ENCODE measurements at places on chromosomes 2 and 18.

GRCh38 chr18:36274083-36274715 lies 23.3 kb upstream of the FHOD3 start:
- no peak for DNase-seq

GRCh38 chr2:217402761-217403383 lies 543.0 kb upstream of the TNP1 start:
- no peak for DNase-seq

DNA sequence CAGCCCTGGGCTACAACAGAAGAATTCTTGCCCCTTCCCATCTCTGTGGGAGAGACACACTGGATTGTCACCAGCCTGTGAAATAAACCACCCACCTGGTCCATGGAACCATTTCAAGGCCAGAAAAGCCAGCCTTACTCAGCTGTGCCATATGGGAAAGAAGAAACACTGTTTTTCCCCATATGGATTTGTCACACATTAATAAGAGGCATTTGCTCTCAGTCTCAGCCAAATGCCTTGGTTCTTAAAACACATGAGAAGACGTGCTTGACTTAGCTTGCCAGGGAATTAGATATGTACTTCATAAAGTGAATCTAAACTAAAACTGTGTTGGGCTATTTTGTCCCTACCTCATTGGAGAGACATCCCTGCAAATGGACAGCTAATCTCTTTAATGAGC lies 308.6 kb upstream of the TNP1 start:
- DNase-seq = no peak

DNA sequence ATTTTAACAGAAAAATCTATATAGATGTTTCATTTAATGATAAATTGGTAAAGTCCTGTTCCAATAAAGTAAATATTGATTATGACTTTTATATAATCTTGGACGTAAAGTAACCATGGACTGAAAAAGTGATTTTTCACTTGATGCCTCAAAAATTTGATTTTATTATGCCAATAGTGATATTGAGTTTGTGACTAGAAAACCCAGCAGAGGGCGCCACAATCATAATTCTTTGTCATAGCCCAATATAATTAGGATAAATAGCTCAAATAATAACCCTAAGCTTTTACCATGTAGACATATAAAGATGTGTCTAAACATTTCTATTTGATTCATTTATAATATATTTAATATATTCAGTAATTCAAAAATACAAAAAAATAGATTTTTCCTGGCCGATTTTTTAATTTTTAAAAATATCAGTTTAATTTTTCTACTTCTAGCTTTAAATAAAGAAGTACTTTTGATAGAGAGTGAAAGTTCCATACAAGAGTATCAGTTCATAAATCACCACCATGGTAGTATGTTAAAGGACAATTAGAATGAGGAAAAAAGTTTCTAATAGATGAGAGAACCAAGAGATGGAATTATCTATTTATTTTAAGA lies 30.7 kb downstream of the CAMKMT start:
- peak; percentile 12 for DNase-seq

DNA sequence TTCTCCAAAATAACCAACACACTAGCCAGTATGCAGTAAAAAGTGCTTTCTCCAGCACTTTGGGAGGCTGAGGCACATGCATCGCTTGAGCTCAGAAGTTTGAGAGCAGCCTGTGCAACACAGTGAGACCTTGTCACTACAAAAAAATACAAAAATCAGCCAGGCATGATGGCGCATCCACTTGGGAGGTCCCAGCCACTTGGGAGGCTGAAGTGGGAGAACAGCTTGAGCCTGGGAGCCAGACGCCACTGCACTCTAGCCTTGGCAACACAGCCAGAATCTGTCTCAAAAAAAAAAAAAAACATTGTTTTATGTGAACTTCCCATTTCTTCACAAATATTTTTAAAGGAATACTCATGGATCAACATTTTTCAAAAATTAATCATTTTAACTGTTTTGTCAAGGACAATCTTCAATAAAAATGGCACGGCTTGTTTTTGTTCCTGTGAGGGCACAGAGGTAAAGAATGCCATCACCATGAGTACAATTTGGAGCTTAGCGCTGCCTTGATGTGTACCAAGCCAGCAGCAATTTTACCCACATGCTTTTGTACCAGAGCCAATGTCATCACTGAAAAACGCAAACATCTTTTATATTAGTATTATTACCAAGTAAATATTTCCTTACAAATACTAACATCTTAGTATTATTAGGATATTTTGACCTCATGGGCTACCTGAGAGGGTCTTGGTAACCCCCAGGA lies 26.7 kb downstream of the RAB1A start:
- no peak for DNase-seq

DNA sequence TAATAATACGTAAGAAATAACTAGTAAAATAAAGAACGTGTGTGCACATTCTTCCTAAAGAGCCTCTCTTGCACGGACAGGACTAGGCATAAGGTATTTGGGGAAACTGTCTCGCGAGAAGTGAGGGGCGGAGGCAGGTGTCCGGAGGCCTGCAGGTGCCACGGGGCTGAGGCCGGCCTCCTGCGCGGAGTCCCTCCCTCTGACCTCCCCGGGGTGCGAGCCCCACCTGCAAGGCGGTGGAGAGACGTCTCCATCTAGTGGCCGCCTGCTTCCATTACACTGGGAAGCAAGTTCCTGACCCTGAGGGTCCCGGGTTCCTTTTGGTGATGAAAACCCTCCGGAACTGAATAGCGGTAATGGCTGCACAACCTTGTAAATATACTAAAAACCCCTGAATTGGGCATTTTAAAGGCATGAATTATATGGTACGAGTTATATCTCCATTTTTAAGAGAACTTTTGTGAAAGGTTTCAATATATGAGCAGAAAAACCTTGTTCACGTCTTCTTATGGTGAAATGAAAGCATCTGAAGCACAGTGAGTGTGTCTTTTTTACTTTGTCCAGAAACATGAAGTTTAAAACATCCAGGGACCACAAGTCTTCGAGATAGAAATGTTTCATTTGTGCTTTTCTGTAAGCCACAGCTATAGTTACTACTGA lies 35.5 kb upstream of the CTDP1 start:
- DNase-seq = peak; percentile 35

GRCh38 chr2:167331636-167332232 lies 443.5 kb downstream of the XIRP2 start:
- no peak for DNase-seq

DNA sequence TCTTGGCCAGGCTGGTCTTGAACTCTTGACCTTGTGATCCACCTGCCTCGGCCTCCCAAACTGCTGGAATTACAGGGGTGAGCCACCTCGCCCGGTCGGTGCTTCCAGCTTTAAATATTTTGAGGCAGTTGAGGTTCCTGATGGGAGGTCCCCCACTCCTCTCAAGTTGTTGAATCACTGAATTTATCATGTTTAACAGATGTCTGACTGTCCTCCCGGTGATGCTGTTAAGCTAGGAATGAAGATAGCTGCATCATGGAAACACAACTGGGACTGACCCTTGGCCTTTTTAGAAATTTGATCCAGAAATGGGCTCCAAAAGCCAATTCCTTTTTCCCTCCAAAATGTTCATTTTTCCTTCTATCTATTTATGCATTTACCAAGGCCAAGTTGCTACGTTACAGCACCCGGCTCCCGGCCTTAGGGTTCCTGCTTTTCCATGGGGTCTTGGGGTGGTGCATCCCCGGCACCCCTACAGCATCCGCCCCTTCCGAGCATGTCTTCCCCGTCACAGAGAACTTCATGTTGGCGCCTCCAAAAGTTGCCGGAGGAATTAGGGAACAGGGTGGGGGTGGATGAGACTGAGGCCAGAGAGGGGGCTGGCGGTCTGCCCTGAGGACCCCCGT lies 43.9 kb downstream of the PAX8 start:
- no peak for DNase-seq

DNA sequence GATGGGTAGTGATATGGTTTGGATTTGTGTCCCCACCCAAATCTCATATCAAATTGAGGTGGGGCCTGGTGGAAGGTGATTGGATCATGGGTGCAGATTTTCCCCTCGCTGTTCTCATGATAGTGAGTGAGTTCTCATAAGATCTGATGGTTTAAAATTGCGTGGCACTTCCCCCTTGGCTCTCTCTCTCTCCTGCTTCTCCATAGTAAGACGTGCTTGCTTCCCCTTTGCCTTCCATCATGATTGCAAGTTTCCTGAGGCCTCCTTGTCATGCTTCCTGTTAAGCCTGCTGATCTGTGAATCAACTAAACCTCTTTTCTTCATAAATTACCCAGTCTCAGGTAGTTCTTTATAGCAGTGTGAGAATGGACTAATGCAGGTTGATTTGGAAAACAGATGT lies 223.2 kb upstream of the APCDD1 start:
- no peak for DNase-seq

DNA sequence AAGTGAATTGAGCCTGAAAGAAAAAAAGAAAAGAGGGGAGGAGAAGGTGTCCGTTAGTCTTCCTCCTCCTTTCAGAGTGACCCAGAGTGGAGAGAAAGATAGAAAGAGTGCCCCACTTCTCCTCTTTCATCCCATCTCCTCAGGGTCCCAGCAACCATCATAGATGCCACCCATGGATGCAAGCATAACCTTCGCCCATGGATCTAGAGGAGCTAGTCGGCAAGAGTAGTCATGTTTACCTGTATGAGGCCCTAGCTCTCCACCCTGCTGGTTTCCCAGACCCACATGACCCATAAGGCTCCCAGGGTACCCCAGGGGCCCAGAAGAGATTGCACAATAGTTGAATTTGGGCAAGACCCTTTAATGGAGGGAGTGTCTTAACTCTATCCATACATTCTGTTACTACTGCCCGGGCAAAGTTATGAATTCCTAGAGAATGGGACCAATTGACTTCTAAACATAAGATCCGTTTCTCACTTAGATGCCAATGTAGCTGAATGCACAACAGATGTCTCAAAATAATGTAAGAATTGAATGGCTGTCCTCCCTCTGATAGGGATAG lies 56.1 kb upstream of the CDCA7 start:
- no peak for DNase-seq

- DNase-seq = no peak
These were observed 197.2 kb upstream of the ID2 start for GRCh38 chr2:8484502-8485283.

DNA sequence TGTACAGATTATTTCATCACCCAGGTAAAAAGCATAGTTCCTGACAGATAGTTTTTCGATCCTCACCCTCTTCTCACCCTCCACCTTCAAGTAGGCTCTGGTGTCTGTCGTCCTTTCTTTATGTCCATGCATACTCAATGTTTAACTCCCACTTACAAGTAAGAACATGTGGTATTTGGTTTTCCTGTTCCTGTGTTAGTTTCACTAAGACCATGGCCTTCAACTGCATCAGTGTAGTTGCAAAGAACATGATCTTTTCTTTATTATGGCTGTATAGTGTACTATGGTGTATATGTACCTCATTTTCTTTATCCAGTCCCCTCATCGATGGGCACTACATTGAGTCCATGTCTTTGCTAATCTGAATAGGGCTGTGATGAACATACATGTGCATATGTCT lies 184.2 kb downstream of the KCNJ3 start:
- no peak for DNase-seq

DNA sequence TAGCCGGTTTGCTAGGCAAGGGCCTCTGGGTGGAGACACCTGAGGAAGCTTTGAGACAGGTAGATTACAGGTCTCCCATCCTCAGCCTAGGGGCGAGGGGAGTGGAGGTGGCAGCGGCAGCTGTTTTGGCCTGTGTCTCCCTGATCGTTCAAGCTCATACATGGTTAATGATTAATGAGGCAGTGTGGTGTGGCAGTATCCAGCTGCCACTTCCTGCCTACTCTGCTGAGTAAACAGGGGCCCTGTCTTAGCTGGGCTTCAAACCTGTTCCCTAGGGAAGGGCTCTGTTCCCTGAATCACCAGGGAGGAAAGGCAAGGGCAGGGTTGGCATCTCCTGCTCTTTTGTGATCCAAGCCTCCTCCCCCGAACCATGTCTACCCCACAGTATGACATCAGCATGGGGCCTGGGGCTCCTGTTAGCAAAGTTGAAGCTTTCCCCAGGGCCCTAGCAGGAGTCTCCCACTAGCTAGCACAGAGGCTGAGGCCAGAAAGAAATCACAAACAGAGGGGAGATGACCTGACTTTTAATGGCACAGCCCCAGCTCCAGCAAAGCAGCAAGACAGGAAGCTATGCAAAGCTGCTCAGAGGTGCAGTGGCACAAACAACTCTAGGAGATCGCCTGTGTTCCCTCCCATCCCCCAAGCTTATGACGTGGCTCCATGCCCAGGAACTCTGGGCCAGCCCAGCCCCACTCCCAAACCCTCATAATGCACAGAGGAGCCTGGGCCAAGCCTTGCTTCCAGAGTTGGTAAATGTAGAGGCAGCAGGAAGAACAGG lies 3.7 kb upstream of the TUBA4B start:
- DNase-seq = no peak

GRCh38 chr2:100832885-100833284 lies 12.9 kb downstream of the NPAS2 start:
- DNase-seq = no peak

DNA sequence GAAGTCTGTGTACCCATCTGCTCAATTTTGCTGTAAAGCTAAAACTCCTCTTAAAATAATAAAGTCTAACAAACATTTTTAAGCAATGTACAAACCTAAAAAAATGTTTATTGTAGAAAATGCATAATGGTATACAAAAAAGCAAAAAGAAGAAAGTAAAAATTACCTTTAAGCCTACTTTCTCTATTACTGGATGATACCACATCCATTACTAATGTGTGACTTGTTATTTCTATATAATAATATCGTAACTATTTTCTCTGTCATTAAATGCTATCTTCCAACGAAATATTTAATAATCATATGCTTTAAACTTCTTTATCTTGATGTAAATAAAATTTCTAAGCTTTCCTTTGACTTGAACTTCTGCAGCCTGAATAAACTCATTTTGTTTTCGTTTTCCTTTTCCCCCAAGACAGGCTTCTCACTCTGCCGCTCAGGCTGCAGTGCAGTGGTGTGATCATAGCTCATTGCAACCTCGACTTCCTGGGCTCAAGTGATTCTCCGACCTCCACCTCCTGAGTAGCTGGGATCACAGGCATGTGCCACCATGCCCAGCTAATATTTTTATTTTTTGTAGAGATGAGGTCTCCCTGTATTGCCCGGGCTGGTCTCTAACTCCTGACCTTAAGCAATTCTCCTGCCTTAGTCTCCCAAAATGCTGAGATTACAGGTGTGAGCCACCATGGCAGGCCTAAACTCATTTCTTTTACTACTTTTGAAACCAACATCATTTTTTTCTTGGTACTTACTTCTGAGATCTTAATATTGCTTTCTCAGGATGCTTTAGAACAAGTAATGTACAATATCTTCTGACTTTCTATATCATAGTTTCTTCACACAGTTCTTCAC lies 18.1 kb upstream of the DNAH7 start:
- DNase-seq = no peak

GRCh38 chr2:23393722-23394121 lies 8.7 kb downstream of the KLHL29 start:
- no peak for DNase-seq

GRCh38 chr2:235283246-235283645 lies 210.6 kb upstream of the AGAP1 start:
- DNase-seq = no peak

DNA sequence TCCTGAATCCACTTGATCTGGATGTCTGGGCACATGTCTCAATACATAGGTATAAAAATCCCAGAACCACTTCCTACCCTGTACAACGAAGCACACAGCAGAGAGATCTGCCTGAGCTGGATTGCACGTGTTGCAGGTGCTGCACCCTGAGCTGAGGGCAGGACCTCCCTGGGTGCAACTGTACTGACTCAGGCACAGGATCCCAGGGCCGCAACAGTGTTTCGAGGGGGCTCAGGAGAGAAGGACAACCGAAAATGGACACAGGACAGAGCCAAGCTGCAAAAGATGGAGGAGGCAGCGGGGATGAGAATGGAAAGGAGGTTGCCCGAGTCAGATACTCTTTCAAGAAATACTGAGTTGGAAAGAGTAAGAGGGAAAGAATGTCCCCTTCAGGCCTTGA lies 354.1 kb downstream of the EIPR1 start:
- DNase-seq = no peak
